ENCODE measurements at places on chromosomes 3 and 15. TPM values are rescaled to one million over a fixed set of nuclear protein-coding genes. Genes with fewer than 3 reads are reported as not detected.

Gene PRICKLE2
- total RNA-seq: 69.9 TPM

Gene TMA7
- 114 TPM for total RNA-seq

Gene NECTIN3
- total RNA-seq: 78.0 TPM

Gene HTR3E
- total RNA-seq: not detected

Gene WDR93
- 2.1 TPM for total RNA-seq

Gene TEX55
- not detected for total RNA-seq

Gene NAALADL2
- 20.3 TPM for total RNA-seq

Gene CYP19A1
- 7.2 TPM for total RNA-seq

Gene C2CD4A
- total RNA-seq: under 0.01 TPM

Gene STRIT1
- 2.1 TPM for total RNA-seq

Gene BNC1
- total RNA-seq: not detected

Gene EEFSEC
- total RNA-seq: 8.1 TPM

Gene FAM98B
- 37.6 TPM for total RNA-seq

Gene ATRIP
- 7.6 TPM for total RNA-seq

Gene NEO1
- total RNA-seq: 98.5 TPM

Gene TTC21A
- total RNA-seq: 3.2 TPM

Gene DUOXA2
- not detected for total RNA-seq

Gene FSTL1
- 43.6 TPM for total RNA-seq

Gene BCL2A1
- total RNA-seq: 3.0 TPM

Gene GRM2
- 12.5 TPM for total RNA-seq

Gene ARRDC4
- 34.4 TPM for total RNA-seq

Gene GCNT3
- 1.8 TPM for total RNA-seq

Gene BLM
- total RNA-seq: 13.6 TPM

Gene SCG3
- total RNA-seq: 52.6 TPM

Gene MAP6D1
- 9.9 TPM for total RNA-seq

Gene RYR3
- total RNA-seq: 23.1 TPM

Gene CCDC13
- total RNA-seq: 5.1 TPM

Gene ST3GAL6
- total RNA-seq: 10.6 TPM

Gene HIGD2B
- not detected for total RNA-seq

Gene CAND2
- 16.8 TPM for total RNA-seq

Gene CCDC39
- 3.9 TPM for total RNA-seq

Gene DUOX2
- under 0.01 TPM for total RNA-seq

Gene SLC12A8
- total RNA-seq: 5.8 TPM

Gene ROPN1
- total RNA-seq: not detected

Gene MAGEL2
- total RNA-seq: 13.8 TPM

Gene C3orf22
- total RNA-seq: not detected

Gene MYRIP
- 13.8 TPM for total RNA-seq

Gene SAMD7
- total RNA-seq: not detected

Gene ENTPD3
- 17.8 TPM for total RNA-seq

Gene TMEM207
- not detected for total RNA-seq

Gene SLC2A2
- not detected for total RNA-seq

Gene AMOTL2
- total RNA-seq: 42.9 TPM

Measured in diencephalon (tissue), 1 donor.